ENCODE measurements at places on chromosomes 2 and 18.

GRCh38 chr2:188997263-188997662 lies 23.1 kb downstream of the COL3A1 start:
- no peak for DNase-seq

- no peak for DNase-seq
Measured at GRCh38 chr2:160941290-160941846, 218.9 kb upstream of the TANK start.

- no peak for DNase-seq
Measured at GRCh38 chr2:157611726-157612125, 16.9 kb downstream of the ACVR1C start.

DNA sequence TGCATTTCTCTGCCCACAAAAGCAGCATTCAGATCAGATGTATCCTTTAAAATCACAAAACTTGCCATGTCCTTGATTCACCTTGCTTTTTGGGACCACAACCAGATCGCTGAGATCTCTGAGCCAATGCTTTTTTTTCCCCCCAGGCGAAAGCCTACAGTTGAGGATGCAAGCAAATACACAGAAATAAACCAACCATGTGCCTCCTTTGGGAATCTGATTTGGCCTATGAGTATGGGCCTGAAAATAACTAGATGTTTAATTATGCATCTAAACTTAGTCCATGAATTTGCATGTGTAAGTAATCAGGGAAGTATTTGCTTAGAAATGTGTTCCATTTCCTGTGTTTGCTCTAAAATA lies 49.7 kb upstream of the CDC42EP3 start:
- no peak for DNase-seq

DNA sequence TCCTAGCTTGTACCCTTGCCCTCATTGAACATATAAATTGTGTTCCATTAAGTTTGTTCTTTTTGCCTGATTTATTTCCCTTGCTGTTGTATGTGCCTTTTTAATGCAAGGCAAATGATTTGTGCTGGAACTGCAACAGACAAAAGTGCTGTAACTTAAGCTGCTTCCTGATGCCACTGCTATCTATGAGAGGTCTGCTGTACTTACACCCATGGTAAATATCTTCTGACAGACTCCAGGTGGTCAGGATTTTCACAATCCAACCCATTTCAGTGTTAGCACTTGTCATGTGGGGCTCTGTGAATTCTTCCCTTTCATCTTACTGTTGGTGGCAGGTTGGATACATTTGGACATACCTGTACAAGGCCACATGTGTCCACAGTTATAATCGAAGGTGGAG lies 63.5 kb downstream of the ARHGAP15 start:
- DNase-seq = no peak

DNA sequence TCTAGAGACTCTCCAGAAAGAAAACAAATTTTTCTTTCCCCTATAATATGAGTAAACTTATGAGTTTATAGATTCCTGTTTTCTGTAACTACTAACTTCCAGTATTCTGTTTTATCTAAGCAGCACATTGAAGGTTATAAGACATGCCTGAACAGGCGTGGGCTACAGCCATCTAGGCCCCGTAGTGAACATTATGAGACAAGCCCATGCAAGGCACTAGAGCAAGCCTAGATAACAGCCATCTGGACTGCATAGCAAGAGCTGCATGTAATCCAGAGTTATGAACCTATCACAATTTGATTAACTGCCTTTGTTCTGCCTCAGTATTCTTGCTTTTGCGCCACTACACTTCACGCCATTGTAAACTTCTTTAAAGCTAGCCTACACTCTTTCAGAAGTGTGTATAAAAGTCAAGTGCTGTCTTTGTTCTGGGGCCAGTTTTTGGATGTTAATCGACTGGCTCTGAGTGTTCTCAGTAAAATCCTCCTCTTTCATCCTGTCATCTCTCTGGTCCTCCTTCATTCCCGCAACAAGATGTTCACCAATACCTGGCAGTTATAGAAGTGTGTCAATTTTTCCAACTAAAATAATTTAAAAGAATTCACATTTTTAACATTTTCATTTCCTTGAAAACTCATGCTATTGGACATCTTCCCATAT lies 3.0 kb upstream of the SULT1C3 start:
- DNase-seq = no peak

GRCh38 chr2:120593921-120594686 lies 141.6 kb upstream of the GLI2 start:
- DNase-seq = no peak

- no peak for DNase-seq
Measured at GRCh38 chr2:229408356-229408755, 137.3 kb upstream of the PID1 start.

GRCh38 chr2:237861875-237862527 lies 2.6 kb downstream of the RAMP1 start:
- DNase-seq = no peak

DNA sequence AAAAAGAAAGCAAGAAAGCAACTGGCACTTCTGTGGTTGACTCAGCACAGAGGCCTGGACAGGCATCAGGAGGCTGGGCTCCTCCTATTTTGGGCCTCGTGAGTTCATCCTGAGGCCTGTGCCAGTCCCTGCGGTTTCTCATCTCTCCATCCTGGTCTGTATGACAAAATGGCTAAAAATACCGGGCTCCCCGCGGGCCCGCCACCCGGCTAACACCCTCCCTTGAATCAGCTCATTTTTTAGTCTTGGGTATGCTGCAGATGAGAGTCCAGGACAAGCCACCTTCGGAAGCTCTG lies 62.3 kb upstream of the YWHAQ start:
- DNase-seq = no peak

DNA sequence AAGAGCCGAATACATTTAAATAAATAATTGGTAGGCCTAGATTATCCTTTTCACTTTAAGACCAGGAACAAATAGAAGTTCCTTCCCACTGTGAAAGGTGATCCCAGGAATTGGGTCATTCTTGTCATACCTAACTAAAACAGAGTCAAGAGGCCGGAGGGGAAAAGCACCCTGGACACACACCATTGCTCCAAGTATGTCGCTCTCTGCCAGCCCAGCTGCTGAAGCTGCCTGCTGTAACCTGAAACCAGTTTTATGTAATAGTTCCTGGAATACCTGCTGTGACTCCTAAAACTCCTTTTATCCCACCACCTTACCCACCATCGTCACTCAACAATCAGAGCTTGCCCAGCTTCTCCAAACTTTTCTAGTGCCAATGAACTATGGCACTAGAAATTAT lies 217.1 kb downstream of the PTPRM start:
- DNase-seq = no peak

DNA sequence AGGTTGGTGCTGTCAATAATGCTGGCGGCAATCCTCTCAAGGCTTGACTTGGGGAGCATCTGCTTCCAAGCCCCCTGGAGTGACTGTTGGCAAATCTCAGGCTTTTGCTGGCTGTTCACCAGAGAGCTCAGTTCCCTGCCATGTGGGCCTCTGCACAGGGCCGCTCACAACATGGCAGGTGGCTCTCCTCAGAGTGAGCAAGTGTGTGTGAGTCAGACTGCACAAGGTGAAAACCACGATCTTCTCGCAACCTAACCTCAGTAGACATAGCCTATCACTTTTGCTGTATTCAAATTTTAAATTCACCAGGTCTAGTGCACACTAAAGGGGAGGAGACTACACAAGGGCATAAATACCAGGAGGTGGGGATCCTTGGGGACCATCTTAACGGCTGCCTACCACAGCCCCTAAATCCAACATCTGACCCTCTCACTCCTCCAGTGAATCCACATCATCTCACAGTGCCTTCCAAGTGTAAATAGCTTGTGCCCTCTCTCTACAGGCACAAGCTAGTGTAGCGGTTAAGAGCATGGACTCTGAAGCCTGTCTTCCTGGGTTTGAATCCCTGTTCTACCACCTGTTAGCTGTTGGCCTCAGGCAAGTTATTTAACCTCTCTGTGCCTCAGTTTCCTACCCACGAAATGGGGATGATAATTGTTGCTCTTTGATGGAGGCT lies 187.7 kb upstream of the CXCR4 start:
- no peak for DNase-seq

DNA sequence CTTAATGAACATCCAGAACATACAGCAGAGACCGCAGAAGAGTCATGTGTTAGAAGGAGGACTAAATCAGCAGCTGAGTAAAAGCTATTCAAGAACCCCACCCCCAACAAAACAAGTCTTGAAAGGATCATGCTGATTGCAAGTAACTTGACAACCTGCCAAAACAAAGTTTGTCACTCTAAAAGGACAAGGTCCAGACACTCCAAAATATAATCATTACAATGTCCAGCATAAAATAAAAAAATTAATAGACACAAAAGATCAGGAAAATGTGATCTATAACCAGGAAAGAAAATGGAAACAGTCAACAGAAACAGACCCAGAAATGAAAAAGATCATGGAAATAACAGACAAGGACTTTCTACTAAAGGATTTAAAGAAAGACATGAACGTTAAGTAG lies 28.5 kb downstream of the CCDC88A start:
- DNase-seq = no peak

DNA sequence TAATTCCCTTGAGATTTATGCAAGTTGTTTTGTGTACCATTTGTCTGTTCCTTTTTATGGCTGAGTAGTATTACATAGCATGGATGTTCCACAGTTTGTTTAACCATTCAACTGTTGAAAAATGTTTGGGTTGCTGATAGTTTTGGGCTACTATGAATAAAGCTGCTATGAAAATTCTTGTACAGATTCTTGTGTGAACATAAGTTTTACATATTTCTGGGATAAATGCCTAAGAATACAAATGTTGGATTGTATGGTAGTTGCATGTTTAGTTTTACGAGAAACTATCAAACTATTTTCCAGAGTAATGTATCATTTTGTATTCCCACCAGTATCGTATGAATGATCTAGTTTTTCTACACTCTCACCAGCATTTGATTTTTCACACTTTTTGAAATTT lies 407.3 kb downstream of the PLCL1 start:
- DNase-seq = no peak

- no peak for DNase-seq
Measured at GRCh38 chr2:233455491-233455890, 101.2 kb downstream of the DGKD start.

GRCh38 chr2:115165529-115166109 lies 723.2 kb downstream of the DPP10 start:
- DNase-seq = no peak

DNA sequence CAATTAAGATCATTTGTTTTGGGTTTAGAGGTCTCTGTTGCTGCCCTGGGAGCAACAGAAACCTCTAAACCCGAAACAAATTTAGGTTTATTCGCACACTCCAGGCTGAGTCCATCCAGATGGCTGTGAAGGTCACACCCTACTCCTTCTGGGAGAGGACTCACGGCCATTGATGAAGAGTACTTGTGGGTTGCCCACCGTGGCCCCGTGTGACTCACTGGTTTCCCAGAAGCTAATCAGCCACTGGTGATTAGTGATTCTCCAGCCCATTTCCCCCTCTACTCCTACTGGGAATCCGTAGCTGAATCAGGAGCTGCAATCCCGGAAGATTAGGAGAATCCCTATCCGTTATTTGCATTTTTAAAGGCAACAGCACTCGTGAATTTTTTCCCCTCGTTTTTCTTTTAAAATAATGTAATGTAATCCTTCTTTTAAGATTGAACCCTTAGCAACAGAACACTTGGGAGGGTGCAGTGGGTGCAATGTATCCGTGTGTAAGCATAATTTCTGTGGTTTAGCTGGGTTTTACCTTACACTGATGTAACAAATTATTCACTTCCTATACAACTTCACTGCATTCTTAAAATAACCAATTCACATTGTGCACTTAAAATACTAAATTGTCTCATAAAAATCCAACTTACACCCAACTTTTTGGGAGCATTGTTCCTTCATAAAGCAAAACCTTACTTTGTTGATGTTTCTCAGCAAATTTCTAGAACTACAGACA lies 27.5 kb upstream of the EPAS1 start:
- no peak for DNase-seq

DNA sequence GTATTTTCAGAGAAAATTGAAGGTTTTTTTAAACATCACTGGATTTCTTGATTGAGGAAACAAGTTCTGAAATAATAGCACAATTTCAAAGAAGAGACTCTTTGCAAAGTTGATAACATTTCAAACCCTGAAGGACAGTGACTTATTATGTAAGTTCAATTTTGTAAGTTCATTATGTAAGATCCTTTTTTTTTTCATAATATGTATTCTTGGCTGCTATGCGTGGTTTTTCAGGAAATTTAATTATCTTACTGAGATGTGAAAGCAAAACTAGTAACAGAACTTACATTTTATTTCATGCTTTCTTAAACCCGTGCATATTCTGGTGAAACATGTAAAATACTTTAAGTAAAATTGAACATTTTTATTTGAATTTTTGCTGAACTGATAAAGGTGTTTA lies 65.4 kb downstream of the RIF1 start:
- no peak for DNase-seq

DNA sequence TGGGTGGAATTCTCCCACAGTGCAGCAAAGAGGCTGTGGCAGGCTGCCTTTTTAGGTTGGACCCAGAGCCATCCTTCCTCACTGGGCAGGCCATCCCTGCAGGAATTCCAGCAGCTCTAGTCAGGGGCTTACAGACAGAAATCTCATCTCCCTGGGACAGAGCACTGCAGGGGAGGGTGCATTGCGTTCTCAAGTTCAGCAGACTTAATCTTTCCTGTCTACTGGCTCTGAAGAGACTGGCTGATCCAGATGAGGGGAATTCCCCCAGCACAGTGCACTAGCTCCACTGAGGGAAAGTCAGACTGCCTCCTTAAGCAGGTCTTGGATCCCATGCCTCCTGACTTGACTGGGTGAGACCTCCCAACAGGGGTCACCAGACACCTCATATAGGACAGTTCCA lies 899.7 kb upstream of the VRK2 start:
- DNase-seq = no peak

DNA sequence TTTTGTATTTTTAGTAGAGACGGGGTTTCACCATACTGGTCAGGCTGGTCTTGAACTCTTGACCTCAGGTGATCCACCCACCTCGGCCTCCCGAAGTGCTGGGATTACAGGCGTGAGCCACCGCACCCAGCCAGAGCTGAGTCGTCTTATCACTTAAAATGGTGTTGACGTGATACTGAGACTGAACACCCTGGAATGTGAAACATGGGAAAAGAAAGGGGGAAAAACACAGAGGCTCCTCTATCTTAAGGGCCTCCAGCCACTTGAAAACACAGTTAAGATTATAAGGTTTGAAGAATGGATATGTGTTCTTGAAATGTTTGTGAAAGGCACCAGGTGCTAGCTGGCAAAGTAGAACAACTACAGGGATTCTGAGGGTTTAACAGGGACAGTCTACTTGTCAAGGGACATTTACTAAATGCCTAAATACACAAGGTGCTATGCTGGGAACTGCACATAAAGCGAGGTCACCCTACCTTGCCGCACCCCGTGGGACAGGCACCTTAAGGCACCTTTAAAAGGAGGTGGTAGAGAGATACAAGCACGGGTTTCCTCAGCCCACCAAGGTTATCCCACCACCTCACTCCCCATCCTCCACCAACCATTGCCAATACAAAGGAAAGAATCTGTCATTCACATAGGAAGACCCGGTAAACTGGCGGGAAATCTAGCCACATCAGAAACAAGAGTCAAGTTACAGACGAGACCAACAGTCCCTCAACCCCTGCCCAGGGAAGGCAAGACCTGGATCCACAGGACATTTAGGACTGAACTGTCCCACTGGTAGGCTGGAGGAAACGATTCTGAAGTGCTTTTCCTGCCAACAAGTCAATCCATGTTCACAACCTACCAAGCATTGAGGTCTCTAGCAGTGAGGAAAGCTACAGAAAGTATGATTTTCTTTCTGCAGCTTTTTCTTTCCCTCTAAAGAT lies 43.4 kb downstream of the STK39 start:
- DNase-seq = no peak

- DNase-seq = no peak
Measured at GRCh38 chr2:86065512-86065911, 40.2 kb downstream of the POLR1A start.

All from smooth muscle cell of the brain vasculature (primary cell).